Renal cortical epithelial cell (primary cell): ENCODE measurements at places on chromosomes 13 and 19. TPM values are rescaled to one million over a fixed set of nuclear protein-coding genes. Genes with fewer than 3 reads are reported as not detected.

GRCh38 chr19:46839752-46840497, 10.7 kb downstream of the AP2S1 start:
- no peak for DNase-seq

FTL gene
- total RNA-seq: 1,420 and 1,436 TPM in 2 replicates

GRCh38 chr13:81664872-81665271, 1323.9 kb upstream of the SPRY2 start:
- DNase-seq: peak; percentile 50

PLEKHF1 gene
- 7.6 and 20.7 TPM in 2 replicates for total RNA-seq

- DNase-seq: no peak
Measured at GRCh38 chr13:25169356-25169755, 2.7 kb downstream of the AMER2 start.

ZNF223 gene
- total RNA-seq: 8.5 and 9.4 TPM in 2 replicates

DNA sequence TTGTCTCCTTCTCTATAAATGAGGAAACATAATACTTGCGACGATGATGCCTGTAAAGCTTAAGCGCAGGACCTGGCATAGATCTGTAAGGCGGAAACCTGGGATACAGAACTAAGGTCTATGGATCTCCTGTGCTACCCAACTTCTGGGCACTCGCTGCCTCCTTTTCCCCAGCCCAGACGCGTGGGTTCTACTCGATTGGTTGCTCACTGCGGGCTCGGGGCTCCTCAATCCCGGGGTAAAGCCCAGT, 615 bp upstream of the PSMC4 start:
- peak; percentile 21 for DNase-seq

DNA sequence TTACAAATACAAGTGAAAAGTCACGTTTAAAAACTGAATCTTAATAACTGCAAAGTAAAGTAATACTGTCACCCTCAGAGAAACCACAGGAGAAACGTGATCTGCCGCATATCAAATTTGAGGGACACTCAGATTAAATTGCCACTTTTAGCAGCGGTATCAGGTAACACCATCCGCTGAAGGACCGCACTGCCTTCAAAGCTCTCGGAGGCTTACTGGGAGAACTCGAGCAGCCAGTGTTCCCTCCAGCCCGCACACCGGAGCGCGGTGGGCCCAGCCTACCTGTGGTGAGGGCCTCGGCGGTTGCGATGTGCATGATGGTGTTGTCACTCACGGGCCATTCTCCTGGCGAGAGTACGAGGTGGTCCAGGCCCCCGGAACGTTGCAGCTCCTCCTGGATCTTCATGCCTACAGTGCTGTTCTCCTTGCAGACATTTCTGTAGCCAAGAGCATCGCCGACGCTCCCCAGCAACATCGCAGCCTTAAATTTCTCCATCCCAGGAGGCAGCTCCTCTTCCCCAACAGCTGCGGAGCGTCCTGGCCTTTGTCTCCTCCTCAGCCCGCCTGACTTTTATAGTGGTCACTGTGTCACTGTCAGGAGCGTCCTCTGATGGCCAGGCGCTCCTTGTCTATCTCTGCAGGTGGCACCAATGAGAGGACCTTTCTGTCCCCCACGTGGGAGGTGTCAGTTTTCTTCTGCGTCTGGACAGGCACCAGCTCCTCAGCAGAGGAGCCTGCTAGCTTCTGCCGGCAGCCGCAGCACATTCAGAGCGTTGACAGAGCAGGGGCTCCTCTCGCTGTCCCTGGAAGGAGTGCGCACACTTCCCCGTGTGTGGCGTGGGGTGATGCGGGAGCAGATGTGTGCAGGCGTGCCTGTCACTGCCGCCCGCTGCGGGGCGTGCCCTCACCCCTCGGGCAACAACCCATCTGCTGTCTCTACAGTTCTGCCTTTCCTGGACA, at the start of gene ADPRHL1:
TSS of gene ADPRHL1 (minus strand) at position 547 of the 960 bp plus-strand sequence. CDS start at position 496, 51 bp downstream.
- no peak for DNase-seq

ETV2 gene
- not detected in 2 replicates for total RNA-seq

DNA sequence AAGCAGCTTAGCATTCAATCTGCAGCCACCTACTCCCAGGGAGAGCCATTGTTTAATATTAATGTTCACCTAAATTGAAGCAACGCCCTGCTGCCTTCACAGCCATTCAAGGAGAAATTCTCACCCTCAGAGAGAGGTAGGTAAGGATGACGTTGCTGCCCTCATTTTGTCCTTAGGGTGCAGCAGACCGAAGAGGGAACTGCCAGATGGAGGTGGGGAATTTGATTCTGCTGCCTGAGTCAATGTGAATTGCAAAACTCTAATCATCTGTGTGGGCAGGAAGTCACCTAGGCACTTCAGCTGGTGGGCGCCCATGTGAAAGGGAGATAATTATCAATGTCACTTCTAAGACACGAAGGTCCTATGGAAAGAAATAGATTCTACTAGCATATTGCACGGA, 503.4 kb downstream of the TBC1D4 start:
- peak; percentile 98 for DNase-seq

DNA sequence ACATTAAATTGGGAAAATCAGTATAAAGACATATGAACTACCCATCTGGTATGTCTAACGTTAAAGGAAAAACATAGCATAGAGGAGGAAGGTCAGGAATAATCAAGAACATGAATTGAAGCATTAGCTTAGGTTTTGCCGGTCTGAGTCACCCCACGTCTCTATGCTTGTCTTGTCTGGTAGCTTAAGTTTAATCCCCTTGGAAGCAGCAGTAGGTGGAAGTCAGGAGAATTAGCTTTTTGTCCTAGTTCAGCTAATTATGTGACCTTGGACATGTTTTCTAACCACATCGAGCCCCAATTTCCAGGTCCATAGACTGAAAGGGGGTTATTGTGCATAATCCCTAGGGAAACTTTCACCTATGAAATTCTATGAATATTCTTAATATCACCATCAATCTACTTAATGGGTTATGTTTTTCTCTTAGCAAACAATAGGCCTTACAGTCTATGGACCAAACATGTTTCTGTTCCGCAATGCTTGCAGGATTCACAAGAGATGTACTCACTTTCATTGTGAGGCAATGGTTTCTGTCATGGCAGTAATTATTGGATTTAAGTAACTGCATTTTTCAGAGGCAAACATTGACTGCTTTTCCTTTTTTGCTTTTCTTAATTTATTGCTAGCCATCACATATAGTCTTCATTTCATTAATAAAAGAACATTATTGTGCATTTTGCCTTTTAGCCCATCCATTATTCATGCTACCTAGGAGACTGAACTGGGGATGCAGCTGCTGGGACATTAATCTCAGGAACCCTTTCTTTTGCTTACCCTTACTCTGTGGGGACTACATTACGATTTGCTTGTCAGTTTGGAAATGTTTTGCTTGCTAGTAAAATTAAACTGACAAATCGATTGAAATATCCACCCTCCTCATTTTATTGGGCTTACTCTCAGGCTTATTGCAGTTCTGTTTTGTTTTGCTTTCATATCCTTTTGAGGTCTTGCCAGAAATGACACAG, 304.8 kb upstream of the MAB21L1 start:
- DNase-seq: no peak

DNA sequence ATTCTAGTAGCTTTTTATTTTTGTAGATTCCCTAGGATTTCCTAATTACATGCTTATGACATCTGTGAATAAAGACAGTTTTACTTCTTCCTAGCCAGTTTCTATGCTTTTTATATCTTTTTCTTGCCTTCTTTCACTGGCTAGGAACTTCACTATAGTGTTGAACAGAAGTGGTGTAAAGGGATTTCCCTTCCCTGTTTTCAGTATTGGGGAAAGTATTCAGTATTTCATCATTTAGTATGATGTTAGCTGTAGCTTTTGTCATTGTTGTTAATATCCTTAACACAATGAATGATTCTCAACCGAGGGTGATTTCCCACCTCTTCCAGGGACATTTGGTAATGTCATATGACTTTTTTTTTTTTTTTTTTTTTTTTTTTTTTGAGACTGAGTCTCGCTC, 77.3 kb downstream of the SLC6A16 start:
- no peak for DNase-seq

CNOT3 gene
- total RNA-seq: 8.5 and 50.0 TPM in 2 replicates

GRCh38 chr13:30364876-30365275, 57.4 kb upstream of the UBE2L5 start:
- peak; percentile 62 for DNase-seq

SPACA4 gene
- total RNA-seq: not detected in 2 replicates

ZNF541 gene
- total RNA-seq: not detected in 2 replicates

- no peak for DNase-seq
Measured at GRCh38 chr13:45410001-45410400, 8.2 kb downstream of the SLC25A30 start.

ZNF98 gene
- 0.17 and 0.55 TPM in 2 replicates for total RNA-seq

DNA sequence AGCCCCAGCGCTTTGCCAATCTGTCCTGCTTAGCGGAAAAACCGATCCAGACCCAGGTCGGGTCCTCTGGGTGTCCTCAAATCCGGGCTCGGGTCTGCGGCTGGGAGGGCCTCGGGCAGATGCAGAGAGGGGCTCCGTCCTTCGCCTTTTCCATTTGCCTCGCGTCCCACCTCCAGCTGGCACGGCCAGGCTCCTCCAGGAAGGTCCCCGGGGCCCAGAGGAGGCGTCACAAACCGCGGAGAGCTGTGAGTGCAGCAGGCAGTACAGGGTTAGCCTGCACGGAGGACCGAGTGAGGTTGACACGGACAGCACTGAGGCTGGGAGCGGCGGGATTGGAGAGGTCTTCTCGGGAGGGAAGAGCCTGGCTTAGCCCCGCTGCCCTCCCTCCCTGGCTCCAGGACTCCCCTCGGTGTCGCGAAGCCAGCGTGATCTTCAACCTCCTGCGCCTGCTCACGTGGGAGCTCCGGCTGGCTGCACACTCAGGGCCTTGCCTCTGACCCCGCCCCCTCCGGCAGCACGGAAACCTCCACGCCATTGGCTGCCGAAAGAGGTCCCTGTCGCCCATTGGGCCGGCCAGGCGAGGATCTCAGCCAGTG, 2.8 kb upstream of the IFNL2 start:
- no peak for DNase-seq

F2RL3 gene
- 0.52 TPM in 1 of 2 replicates, not detected in the other for total RNA-seq

ZIM2 gene
- total RNA-seq: not detected in 2 replicates

NECTIN2 gene
- 119 and 183 TPM in 2 replicates for total RNA-seq

ICAM3 gene
- 2.8 and 7.6 TPM in 2 replicates for total RNA-seq
